ENCODE measurements at places on chromosomes 7 and 10.

DNA sequence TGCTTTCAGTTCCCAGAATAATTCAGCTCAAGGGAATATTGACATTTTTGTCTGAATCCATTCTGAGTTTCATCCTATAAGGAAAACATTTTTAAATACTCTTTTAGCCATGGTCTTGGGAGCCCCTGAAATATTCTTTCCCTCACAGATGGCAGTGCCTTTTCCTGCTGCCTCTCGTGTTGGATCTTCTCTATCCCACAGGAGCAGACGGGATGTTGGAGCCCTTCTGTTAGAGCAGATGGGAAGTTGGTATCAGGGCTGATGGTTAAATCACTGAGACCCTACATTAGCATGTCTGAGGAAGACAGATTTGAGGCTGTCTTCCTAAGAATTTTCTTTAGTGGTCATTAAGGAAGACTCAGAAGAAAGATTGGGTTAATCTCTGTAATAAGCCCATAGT, 737.8 kb downstream of the LRMDA start:
- DNase-seq: no peak

DNA sequence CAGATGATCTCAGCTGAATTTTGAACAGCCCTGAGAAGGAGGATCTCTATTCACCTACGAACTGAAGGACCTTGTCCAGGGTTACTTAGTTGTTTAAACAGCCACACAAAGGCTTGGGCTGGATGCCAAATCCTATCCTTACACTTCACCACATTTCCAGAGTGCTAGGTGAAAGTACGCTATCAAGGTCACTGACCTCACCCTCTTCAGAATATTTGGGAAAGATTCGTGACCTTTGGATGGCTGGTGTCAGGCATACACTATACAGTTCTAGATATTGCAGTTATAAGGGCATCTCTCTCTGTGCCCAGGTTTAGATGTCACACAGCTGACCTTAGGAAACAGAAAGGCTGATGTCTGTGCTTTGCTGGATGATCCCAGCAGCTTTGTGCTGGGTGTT, 61.2 kb upstream of the ABLIM1 start:
- DNase-seq: no peak

DNA sequence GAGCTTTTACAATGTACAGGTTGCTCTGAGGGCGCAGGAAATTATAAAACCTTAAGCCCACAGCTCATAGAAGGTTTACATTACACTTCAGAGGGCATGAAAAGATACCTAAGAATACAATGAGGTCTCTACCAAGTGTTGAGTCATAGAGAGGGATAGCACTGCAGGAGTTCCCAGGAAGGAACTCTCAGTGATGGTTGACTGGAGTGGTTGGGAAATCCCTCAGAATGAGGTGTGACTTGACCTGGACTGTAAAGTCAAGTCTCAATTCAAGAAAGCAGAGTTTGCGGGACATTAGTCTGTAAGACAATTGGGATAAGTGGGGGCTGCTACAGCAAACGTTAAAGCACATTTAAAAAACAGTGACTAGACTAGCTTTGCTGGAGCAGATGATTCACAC, 21.9 kb downstream of the TNKS2 start:
- no peak for DNase-seq

GRCh38 chr7:98833022-98833421, 36.8 kb downstream of the TMEM130 start:
- DNase-seq: no peak

GRCh38 chr10:6416892-6417512, 163.1 kb downstream of the PRKCQ start:
- DNase-seq: no peak

DNA sequence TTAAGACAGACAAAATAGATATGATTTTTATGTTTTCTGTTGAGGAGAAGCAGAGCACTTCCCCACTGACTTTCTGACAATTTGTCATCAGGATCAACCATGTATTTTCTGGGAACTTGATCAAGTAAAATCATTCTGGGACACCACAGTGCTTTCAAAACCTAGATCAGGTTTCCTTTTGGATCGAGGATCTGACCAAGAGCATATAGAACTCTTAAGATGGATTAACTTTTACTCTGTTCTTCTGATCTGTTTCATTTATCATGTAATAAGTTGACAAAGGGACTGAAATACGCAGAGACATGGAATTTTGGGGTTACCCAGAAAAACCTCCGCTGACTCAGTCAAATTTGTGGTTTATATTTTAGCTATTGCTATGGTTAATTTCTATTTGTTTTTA, 136.0 kb upstream of the WNT16 start:
- no peak for DNase-seq

GRCh38 chr10:86824151-86824550, 67.7 kb downstream of the BMPR1A start:
- DNase-seq: no peak

DNA sequence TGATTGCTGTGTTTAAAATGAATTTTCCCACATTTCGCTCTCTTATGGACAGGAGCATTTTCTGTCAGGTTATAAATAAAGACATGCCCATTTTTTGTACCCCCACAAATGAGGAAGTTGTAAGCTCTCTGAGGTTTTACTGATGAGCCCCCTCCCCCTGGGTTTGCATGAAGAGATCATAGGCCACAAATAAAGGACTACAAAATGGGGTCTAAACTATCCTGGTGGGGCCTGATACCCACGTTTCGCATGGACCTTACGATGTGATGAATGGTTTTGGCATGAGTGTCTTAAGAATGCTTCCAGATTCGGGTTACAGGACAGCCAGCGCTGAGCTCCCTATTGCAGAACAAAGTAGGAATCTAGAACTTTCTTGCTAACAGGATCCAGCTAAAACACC, 5.8 kb downstream of the IKZF1 start:
- DNase-seq: no peak

DNA sequence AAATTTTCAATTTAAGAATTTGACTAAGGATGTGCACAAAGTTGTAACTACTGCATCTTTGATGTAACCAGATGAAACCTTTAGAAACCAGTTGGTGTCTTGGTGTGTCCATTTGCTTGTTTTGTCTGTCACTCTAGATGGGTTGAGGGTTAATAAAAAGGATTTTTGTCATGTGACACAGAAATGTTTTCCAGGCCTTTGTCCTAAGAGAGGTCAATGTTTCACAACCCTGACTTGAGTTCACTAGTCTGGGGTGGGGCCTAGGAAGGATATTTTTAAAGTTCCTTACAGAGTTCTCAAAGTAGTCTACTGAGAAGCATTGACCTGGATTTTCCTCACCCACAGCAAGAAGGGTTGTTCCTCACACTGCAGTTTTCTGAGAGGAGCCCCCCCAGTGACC, 90.3 kb downstream of the HERPUD2 start:
- no peak for DNase-seq

GRCh38 chr7:139041378-139042085, 5.7 kb upstream of the ZC3HAV1L start:
- no peak for DNase-seq

DNA sequence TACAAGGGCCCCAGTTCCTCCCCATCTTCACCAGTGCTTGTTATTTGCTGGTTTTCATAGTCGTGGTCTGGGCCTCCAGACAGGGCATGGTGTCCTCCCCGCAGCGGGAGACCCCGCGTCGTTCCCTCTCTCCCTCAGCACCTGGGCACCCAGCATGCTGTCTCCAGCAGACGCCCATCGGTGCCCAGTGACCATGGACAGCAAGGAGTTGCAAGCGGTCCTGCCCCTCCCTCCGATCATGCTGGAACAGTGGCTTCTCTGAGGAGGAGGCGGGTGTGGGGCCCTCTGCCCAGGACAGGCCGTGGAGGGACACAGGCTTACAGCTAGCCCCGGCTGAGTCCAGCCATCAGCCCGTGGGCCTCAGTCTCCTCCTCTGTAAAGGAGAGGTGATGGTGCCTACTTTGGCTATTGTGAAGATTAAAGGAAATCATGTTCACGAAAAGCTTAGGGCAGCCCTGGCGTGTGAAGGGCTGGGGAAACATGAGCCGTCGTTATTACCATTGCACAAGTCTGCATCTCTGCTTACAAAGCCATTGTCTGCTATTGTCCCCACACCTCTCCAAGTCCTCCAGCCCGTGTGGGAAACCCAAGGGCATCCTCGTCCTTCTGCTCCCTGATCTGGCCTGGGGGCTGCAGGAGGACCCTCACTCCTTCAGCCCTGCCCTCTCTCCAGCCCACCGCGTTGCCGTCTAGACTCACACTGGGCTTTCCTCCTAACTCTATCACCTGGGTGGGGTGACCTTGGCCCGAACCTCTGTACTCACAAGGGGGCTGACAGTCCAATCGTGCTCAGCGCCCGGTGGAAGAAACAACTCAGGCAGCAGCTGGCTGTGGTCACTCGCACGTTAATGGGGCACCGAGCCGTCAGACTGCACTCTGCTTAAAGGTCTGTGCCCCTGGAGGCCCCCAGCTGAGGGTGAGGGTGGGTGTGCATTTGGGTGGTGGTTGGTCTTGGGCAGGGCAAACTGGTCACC, 29.9 kb downstream of the EN2 start:
- no peak for DNase-seq

- no peak for DNase-seq
These were observed 55.0 kb upstream of the FAM171A1 start for GRCh38 chr10:15426115-15426514.

DNA sequence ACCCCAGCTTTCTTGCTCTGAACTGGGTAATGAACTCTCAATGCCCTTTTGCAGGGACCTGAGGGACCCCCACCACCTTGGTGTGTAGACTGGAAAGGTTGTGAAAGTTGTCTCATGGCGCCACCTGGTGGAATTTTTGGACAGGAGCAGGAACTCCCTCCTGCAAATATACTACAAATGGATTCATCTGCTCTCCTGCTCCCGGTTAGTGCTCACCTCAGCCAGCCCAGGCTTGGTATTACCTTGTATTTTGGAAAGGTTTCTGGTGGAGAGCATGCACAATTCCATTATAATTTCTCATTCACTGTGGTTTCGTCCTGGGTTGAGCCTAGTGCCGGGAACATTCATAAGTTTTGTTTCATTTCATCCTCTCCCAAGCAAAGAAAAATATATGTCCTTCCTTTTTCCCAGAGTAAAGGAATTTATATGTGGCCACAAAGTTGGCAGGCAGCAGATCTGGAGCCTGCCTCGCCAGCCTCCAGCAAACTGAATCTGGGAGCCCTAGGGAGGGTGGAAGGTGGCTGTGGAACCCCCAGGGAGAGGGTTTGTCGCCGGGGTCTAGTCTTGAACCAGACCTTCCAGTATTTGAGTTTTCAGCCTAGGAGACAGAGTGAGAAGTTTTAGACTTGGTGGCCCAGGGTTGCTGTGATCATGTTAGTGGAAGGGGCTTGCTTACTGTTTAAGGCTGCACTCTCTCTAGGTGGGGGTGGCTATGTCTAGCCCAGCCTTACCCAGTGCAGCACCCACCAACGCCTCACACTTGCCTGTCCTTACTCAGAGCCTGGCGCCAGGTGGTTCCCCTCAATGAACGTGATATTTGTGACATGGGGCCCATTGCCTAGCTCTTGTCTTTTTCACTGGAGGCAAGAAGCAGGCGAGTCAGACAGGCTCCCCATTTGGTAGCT, 9.5 kb downstream of the FAM241B start:
- DNase-seq: no peak

DNA sequence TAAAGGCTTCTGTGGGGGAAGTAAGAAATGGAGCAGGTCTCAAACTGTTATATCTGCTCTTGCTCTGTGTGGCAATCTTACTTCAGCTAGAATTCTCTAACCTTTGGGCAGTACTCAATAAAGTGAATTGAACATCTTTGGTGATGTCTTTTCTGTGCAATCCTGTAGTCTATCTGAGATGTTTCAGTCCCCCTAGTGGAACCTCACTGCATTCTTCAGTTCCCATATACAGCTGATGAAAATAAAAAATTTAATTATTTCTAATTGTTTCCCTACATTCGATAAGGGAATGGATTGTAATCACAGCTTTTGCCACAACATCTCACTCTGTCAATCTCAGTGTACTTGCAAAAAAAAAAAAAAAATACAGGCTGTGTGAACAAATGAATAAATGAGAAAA, 522.6 kb downstream of the DNAJB9 start:
- no peak for DNase-seq

DNA sequence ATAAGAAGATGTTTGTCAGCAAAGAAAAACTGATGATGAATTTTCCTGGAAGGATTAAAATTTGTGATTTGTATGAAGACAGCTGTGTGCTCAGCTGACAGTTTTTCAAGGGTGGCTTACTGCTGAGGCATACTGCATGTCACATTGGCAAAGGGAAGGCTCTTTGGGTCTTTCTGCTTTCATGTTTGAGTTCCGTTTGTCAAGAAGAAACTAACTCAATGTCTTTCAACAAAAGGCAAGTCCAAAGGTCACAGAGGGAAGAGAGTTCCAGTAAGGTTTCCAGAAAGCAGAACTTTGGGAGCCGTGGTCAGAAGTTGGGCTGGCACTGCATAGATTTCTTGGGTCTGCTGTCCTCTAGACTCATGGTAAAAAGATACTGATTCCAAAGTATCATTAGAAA, 16.9 kb downstream of the DYDC2 start:
- DNase-seq: no peak

- DNase-seq: no peak
These were observed 225.2 kb downstream of the ZWINT start for GRCh38 chr10:56135828-56136227.

DNA sequence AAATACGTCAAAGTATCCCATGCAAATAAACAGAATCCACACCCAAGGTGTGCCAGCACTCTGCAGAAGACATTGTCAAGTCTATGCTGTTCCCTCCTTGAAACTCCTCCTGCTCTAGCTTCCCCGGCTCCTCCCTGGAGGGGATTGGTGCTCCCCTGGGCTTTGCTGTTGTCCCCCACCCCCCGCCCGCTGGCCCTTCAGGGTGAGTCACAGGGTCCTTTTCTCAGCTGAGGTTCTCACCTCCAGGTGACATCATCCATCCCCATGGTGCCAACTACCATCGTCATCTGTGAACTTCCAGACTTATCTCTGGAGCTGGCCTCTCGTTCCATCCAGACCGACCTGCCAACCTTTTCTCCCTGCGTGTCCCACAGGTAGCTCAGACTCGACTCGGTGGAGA, 77.0 kb downstream of the ITIH5 start:
- no peak for DNase-seq

GRCh38 chr10:117432866-117433265, 57.6 kb upstream of the PDZD8 start:
- DNase-seq: no peak

DNA sequence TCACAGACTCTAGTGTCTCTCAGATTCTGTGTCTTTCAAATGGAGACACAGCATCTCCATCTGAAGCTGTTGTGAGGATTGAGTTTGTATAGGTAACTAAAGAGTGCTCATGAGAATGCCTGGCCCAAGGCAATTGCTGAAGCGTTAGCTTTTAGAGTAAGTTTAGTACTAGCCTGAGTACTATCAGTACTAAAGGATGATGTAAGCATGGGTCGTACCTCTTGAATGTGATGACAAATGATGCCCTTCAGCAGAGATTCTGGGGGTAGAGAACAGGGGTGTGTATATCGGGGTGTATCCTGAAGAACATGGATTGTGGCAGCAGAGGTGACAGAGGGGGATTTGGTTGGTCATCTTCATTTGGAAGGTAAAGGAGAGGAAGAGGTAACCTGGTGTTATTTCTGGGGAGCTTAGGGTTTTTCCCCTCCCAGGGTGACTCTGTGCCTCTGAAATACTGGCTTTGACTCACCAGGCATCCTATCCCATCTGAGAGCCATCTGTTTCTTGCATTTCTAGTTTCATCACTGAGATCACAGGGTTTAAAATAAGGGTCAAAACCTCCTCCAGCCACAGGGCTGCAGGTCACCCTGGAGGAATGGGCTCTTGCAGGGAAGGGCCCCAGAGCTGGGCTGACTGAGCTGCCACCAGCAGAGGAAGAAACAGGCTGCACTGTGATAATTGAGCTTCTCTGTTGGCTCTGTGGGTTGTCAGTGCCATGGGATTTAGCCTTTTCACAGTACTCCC, 756.0 kb downstream of the KCNMA1 start:
- DNase-seq: no peak

- no peak for DNase-seq
These were observed 75.3 kb downstream of the C10orf90 start for GRCh38 chr10:126595160-126595559.

- DNase-seq: no peak
These were observed 52.1 kb downstream of the SUFU start for GRCh38 chr10:102555781-102556328.
